Neural crest cell (in vitro differentiated cells): ENCODE measurements at places on chromosomes 1 and 21. TPM values are rescaled to one million over a fixed set of nuclear protein-coding genes. Genes with fewer than 3 reads are reported as not detected.

DNA sequence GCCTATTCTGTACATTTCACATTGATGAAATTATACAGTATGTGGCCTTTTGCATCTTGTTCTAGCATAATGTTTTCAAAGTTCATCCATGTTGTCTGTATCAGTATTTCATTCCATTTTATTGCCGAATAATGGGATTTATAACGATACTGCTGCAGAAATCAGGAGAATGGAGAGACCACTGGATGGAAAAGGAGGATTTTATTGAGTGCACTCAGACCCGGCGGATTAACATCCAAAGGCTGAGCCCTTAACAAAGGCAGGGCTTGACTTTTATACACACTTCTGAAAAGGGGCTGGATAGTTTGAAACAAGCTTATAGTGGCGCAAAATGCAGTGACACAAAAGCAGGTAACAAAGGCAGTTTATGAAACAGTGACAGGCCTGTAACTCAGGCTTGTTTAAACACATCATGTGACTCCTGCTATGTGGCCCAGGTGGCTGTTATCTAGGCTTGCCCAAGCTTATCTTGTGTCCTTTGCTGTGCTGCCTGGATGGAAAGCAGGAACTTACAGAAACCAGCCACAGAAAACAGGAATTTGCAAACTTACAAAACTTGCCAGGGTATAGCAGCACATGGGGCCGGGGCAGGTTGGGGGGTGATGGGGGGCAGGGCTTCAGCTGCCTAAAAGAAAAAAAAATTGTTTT, 32.8 kb upstream of the KCNJ15 start:
- H3K27ac ChIP-seq = no peak overlapping the region
- peaks cover 3% of the 10 kb centered on the region for H3K4me1 ChIP-seq
- H3K27me3 ChIP-seq = no peaks in the 10 kb centered on the region
- no peak for DNase-seq
- H3K4me3 ChIP-seq = no peak overlapping the region

DNA sequence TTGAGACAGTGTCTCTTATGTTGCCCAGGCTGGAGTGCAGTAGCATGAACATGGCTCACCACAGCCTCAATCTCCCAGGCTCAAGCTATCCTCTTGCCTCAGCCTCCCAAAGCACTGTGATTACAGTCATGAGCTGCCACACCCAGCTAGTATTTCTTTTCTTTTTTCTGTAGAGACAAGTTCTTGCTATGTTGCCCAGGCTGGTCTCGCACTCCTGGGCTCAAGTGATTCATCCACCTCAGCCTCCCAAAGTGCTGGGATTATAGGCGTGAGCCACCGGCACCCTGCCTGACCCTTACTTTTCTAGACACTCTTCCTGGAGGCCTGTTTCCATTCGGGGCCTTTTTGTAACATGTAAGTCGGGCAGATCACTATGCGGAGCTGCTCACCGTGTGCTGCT, 30.1 kb upstream of the SRP9 start:
- H3K27ac ChIP-seq = no peak overlapping the region
- H3K27me3 ChIP-seq = no peaks in the 10 kb centered on the region
- H3K36me3 ChIP-seq = no peaks in the 10 kb centered on the region
- no peak overlapping the region for H3K4me3 ChIP-seq
- H3K4me1 ChIP-seq = peaks cover 10% of the 10 kb centered on the region
- no peak for DNase-seq

GRCh38 chr1:67647036-67647798, 37.8 kb upstream of the GADD45A start:
- no peak overlapping the region for H3K27ac ChIP-seq
- H3K4me1 ChIP-seq = peaks cover 9% of the 10 kb centered on the region
- H3K36me3 ChIP-seq = no peaks in the 10 kb centered on the region
- DNase-seq = no peak

GRCh38 chr1:58735586-58735985, 35.7 kb upstream of the MYSM1 start:
- no peak for DNase-seq
- H3K27ac ChIP-seq = no peak overlapping the region
- no peak overlapping the region for H3K4me3 ChIP-seq
- no peaks in the 10 kb centered on the region for H3K27me3 ChIP-seq
- H3K4me1 ChIP-seq = peaks cover 5% of the 10 kb centered on the region
- H3K36me3 ChIP-seq = no peaks in the 10 kb centered on the region

DNA sequence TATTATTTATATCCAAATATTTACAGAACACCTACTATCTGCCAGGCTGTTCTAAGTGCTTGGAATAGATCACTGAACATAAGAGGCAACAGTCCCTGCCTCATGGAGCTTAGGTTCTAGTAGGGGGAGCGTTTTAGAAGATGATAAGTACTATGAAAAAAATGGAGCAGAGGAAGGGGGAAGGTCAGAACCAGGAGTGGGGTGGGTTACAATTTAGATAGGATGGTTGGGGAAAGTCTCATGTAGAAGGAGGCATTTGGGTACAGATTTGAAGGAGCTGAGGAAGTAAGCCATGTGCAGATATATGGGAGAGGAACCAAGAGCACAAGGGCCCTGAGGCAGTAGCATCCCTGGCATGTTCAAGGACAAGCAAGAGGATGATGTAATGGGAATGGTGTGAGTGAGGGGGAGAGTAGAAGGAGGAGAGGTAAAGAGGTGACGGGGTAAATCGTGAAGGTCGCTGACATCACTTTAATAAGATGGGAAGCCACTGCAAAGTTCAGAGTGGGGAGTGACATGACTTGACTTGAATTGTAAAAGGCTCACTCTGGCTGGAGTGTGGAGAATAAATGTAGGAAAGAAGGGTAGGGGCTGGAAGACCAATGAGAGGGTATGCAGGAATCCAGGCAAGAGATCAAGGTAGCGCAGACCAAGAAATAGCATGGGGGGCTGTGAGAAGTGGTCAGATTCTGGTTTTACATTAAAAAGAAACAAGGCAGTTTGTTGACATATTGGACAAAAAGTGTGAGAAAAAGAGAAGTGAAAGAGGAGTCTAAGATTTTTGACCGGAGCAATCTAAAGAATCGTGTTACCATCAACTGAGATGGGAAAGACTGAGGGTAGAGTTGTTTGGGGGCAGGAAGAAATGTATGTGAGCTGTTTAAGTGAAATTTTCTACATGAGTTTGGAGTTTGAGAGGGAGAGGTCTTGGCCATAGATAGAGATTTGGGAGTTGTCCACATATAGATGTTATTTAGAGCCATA, 92.6 kb downstream of the LPAR3 start:
- no peak overlapping the region for H3K27ac ChIP-seq
- DNase-seq = no peak
- no peaks in the 10 kb centered on the region for H3K36me3 ChIP-seq
- H3K4me1 ChIP-seq = no peaks in the 10 kb centered on the region
- H3K27me3 ChIP-seq = no peaks in the 10 kb centered on the region

DNA sequence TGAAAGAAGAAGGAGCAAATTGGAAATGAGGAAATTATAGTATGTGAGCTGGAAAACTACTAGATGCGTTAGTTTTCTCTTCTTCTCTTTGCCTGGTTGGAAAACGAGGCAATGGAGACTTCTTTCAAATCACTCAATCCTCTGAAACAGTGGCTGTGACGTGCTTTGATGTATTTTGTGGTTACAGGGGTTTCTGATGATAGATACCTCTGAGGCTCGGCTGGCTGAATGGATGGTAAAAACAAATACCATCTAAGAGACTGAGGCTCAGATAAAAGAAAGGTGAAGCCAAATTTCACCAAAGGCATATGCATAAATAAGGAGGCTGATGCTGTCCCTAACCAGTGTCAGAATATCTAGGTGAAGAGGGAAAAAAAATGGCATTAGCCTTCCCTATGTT, 15.1 kb downstream of the MAB21L3 start:
- H3K4me3 ChIP-seq = no peak overlapping the region
- H3K36me3 ChIP-seq = no peaks in the 10 kb centered on the region
- H3K4me1 ChIP-seq = peaks cover 5% of the 10 kb centered on the region
- DNase-seq = no peak
- H3K27ac ChIP-seq = no peak overlapping the region
- no peaks in the 10 kb centered on the region for H3K27me3 ChIP-seq

DNA sequence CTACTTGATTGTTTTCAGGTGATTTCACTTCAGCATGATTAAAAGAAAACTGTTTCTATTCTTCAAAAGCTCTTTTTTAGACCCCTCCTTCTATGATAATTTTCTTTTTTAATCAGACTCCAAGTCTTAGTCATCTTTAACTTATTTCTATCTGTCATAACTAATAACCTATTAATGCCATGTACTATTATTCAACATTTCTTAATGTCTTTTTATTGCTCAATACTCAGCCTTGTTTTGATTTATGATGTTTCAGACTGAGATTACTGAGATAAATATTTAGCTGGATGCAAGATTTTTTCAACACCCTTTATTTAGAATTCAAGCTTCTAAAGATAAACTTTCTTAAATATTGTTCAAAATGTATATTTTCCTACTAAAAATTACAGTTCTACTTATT, 53.6 kb downstream of the ATP6V1G3 start:
- no peaks in the 10 kb centered on the region for H3K36me3 ChIP-seq
- H3K27me3 ChIP-seq = no peaks in the 10 kb centered on the region
- no peak for DNase-seq
- H3K4me1 ChIP-seq = peaks cover 18% of the 10 kb centered on the region
- H3K27ac ChIP-seq = no peak overlapping the region

- H3K36me3 ChIP-seq = no peaks in the 10 kb centered on the region
- DNase-seq = no peak
- H3K27me3 ChIP-seq = no peaks in the 10 kb centered on the region
- no peak overlapping the region for H3K4me3 ChIP-seq
- no peaks in the 10 kb centered on the region for H3K4me1 ChIP-seq
These were observed 17.0 kb downstream of the PAPPA2 start for GRCh38 chr1:176479971-176480370.

DNA sequence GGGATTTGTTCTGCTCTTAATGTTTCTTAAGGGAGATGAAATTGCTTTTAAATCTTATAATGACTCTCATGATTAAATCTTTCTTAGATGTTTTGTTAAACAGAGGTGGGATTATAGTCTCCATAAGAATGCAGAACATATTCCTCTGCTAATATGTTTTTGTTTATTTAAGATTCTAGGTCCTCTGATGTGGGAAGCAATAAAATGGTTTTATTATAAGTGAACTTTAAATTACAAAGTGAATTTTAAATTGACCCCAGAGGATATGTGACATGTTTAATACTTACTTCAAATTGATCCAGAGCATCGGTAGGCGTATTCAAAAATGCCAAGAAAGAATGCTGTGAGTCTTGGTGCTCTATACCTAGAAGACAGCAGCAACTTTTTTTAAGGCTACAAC, 129.4 kb downstream of the COQ8A start:
- no peak overlapping the region for H3K4me3 ChIP-seq
- no peaks in the 10 kb centered on the region for H3K4me1 ChIP-seq
- H3K36me3 ChIP-seq = peaks cover 6% of the 10 kb centered on the region
- no peak overlapping the region for H3K27ac ChIP-seq
- DNase-seq = no peak
- H3K27me3 ChIP-seq = no peaks in the 10 kb centered on the region

Gene CD52
- not detected in 2 replicates for total RNA-seq

Gene HCRTR1
- 0.23 TPM in 1 of 2 replicates, not detected in the other for total RNA-seq

Gene KRTAP20-3
- total RNA-seq = not detected in 2 replicates

Gene CSMD2
- 0.40 and 0.45 TPM in 2 replicates for total RNA-seq

Gene LENEP
- 1.9 and 2.5 TPM in 2 replicates for total RNA-seq
